CD4-positive, alpha-beta T cell treated with Interleukin-6 for 4 hours (primary cell): ENCODE measurements at places on chromosomes 2 and 18.

GRCh38 chr18:48959921-48960920 lies 9.5 kb upstream of the SMAD7 start:
- DNase-seq: no peak

GRCh38 chr2:170113168-170113894 lies 64.6 kb upstream of the MYO3B start:
- no peak for DNase-seq

- DNase-seq: no peak
Observed at GRCh38 chr18:10750191-10751035, 224.6 kb downstream of the NAPG start.

GRCh38 chr2:109199790-109200189 lies 70.8 kb downstream of the SH3RF3 start:
- no peak for DNase-seq

DNA sequence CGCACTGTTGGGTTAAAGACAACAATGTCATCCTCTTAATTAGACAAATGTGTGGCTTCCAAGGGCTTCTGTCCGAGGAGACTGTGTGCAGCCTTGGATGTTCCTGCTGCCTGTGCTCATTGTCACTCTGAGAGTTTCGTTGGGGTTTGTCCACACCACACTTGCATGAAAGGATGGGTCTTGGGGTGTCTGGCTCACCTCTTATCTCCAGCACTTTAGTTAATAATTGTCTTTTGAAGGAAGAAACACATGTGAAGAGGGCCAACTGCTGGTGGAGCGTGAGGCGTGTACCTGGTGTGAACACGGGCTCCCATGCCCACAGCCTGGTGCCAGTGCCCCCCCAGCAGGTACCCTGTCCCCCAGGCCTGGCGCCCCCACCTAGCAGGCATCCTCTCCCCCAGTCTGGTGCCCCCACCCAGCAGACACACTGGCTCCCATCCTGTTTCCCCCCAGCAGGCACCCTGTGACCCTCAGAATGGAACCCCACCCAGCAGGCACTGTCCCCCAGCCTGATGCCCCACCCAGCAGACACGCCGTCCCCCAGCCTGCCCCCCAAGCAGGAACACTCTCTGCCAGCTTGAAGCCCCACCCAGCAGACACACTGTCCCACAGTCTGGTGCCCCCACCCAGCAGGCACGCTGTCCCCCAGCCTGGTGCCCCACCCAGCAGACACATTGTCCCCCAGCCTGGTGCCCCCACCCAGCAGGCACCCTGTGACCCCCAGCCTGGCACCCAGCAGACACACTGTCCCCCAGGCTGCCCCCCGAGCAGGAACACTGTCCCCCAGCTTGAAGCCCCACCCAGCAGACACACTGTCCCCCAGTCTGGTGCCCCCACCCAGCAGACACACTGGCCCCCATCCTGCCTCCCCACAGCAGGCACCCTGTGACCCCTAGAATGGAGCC lies 96.3 kb upstream of the TMEM18 start:
- DNase-seq: no peak

DNA sequence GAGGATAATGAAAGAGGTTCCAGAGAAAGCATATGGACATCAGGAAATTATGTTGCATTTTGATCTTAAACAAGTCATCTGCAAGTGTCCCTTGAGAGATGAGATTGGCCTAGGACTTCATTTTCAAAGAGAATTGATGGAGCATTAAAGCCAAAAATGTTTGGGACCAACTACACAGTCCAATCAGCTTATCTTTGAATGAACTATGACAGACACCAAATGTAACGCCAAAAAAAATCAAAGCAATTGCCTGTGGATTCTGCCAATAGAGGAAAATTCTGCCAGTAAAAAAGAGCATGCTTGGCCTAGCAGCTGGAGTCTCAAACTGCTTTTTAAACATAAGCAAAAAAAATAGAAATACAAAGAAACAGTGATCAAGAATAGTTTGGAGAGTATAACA lies 594.5 kb upstream of the CHAC2 start:
- no peak for DNase-seq

GRCh38 chr2:207139552-207139951 lies 26.2 kb downstream of the KLF7 start:
- no peak for DNase-seq

DNA sequence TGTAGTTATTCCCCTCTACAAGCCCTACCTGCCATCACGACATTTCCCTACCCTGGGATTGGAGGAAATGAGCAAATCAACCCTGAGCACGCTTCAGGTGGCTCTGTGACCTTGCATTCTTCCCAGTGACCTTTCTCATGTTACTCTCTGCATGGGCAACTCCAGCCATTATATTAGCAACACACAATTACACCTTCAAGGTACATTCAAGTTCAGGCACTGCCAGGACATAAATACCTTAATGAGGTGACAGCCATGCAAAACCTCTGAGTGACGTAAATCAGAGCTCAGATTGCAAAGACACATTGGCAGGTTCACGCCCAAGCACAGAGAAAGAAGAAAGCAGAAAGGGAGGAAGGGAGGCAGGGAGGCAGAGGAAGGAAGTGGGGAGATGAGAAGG lies 68.7 kb upstream of the ALK start:
- DNase-seq: no peak
